ENCODE measurements at places on chromosomes 4 and X.
A peak's percentile ranks its signal among the peaks of the same experiment; 100 is the strongest.

GRCh38 chr4:6282314-6282771 lies 12.7 kb downstream of the WFS1 start:
- DNase-seq: no peak

DNA sequence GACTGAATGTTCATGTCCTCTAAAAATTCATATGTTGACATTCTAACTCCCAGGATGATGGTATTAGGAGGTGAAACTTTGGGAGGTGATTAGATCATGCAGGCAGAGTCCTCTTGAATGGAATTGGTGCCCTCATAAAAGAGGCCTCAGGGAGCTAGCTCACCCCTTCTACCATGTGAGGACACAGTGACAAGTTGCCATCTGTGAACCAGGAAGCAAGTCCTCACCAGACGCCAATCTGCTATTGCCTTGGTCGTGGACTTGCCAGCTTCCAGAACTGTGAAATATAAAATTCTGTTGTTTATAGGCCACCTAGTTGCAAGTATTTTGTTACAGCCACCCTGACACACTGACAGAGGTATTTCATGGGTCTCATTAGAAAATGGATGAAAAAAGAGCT lies 28.5 kb upstream of the LONRF3 start:
- no peak for DNase-seq

- no peak for DNase-seq
These were observed 60.4 kb upstream of the BCOR start for GRCh38 chrX:40158036-40158706.

DNA sequence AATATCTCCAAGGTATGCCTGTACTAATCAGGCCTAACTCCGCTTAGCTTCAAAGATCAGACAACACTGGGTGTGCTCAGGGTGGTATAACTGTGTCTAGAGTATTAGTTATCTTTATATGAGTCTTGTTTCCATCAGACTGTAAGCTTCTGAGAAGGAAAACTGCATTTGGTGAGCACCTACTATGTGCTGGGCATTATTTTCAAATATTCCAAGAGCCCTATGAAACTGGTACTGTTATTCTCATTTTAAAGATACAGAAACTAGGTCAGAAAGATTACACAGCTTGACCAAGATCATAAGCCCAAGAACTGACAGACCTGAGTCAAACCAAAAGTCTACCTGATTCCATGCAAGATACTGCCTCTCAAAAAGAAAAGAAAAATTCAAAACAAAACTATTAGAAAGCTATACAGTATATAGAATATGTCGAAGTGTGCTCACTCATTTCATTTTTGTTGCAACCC lies 44.4 kb downstream of the LRBA start:
- DNase-seq: no peak

GRCh38 chr4:7803992-7804755 lies 135.5 kb downstream of the AFAP1 start:
- peak; percentile 85 for DNase-seq

GRCh38 chr4:156763511-156763910 lies 208.1 kb downstream of the PDGFC start:
- DNase-seq: no peak

GRCh38 chr4:117001077-117001476 lies 84.3 kb downstream of the TRAM1L1 start:
- DNase-seq: no peak

DNA sequence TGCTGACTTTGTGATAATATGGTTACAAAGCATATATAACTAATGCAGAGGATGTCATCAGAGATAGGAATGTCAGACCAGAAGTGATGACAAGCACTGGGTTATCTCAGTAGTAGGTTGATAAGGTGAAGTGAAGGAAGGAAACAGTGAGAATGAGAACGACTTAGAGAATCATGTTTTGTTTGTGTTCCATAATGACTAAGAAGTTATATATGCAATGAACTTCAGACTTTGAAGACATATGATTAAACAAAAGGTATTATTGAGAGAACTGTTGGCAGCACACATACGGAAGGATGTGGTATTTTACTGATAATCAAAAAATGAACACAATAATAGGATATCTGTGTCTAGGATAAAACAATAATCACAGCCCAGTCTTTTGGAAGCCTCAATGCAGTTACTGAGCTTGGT lies 18.3 kb upstream of the HHIP start:
- no peak for DNase-seq

- DNase-seq: no peak
These were observed 28.1 kb downstream of the XAGE5 start for GRCh38 chrX:52839137-52839536.

GRCh38 chr4:106893395-106893881 lies 142.7 kb downstream of the DKK2 start:
- DNase-seq: no peak

- no peak for DNase-seq
These were observed 66.7 kb upstream of the EOLA2 start for GRCh38 chrX:150005027-150005426.

DNA sequence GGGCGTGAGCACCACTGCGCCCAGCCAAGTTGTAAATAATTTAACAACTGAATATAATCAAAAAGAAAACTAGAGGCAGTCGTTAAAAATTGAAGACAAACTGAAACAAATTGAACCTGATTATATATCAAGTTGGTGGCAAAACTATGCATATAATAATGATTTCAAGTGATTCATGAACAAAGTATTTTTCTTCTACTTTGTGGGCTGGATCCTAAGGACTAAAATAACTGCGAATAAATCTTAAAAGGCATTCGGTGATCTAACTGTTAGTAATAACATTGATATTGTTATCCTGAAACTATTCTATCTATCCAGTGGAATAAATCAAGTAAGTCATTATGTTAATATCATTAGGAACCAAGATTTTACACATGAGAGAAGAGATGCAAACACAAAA lies 21.2 kb upstream of the USP9X start:
- no peak for DNase-seq

DNA sequence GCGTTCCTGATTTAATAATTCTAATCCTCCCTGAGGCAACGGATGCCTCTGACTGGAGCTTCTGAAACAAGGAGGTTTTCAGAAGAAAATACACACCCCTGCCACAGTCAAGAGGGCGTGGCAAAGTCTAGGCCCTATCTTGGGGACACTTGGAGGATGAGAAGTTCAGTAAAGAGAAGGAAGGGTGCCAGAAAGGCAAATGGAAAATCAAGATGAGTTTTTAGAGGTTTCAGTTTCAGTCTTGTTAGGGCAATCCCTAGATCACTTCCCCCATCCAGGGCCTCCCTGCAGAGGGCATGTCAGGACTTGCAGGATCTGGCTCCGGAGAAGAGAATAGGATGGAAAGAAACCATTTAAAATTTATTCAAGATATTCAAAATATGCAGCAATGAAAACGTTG lies 28.5 kb upstream of the FGF2 start:
- DNase-seq: no peak

DNA sequence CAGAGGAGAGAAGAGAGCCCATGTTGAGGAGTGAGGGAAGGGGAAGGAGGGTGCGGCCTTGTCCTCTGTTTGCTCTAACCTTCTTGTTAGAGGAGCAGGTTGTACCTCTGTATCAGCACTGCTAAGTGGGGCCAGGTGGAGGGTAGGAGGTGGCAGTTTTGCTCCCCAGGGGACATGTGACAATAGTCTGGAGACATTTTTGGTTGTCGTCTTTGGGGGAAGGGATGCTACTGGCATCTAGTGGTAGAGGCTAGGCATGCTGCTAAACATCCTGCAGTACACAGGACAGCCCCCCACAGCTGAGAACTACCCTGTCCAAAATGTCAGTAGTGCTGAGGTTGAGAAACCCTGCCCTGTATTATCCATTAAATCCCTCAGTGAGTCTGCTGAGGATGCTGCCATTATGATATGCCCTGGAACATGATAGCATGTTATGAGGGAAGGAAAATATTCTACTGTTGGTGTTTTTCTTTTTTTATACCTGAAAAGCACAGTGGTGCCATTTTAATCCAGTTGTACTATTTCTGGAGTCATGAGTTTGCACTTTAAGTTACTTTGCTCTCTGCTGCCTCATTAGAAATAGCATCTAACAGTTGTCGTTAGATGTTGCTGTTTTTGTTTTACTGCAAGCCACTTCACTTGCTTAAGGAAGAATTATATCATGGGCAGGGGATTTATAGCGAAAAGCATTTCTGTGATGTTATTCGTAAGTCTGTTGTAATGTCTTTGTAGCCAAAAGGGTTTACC lies 90.6 kb downstream of the LRP2BP start:
- DNase-seq: peak; percentile 33

- DNase-seq: no peak
These were observed 659.8 kb upstream of the MAGEB2 start for GRCh38 chrX:29555465-29556091.

DNA sequence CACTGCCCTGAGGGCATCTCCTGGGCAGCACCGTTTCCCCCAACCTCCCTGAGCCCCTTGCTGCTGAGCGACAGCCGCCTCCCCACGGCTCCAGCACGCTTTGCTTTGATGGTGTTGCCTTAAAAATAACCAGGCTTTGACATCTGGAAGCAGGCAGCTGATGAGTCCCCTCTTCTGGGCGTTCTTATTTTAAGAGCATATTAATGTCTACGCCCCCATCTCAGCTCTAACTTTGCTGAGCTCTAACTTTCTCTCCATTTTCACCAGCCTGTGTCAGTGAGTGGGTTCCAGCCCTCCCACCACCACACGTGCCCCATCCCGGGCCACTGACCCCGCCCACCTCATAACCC lies 70.2 kb downstream of the ADRA2C start:
- no peak for DNase-seq
